ENCODE measurements at places on chromosomes 7 and 10.

DNA sequence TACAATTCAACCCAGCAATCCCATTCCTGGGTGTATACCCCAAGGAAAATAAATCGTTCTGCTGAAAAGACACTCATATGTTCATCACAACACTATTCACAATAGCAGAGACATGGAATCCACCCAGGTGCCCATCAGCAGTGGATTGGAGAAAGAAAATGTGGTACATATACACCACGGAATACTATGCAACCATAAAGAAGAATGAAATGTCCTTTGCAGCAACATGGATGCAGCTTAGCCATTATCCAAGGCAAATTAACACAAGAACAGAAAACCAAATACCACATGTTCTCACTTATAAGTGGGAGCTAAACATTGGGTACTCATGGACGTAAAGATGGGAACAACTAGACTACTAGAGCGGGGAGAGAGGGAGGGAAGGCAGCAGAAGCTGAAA lies 207.8 kb downstream of the GATA3 start:
- DNase-seq = no peak

GRCh38 chr10:35925493-35925892 lies 283.4 kb upstream of the FZD8 start:
- DNase-seq = no peak

DNA sequence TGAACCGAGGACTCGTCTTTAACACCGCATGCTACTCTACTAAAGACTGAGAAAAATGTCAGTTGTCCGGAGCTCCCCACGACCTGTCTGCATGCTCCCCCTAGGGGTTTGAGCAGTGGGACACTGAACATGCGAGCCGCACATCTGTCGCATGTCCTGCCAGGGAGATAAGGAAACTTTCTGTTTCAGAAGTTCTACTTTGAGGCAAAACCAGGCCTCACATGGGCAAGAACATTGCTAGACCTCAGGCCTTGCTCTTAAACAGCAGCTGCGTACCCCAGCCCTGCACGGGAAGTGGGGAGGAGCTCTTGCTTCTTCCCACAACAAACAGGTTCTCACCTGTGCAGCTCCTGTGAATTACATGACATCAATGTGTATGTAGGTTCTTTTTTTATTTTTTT lies 30.3 kb upstream of the HERPUD2 start:
- peak; percentile 8 for DNase-seq

GRCh38 chr10:85720931-85721590 lies 645.5 kb downstream of the GRID1 start:
- no peak for DNase-seq

GRCh38 chr7:4006687-4007086 lies 675.4 kb upstream of the FOXK1 start:
- no peak for DNase-seq

- no peak for DNase-seq
Measured at GRCh38 chr10:110533149-110533548, 34.3 kb upstream of the SMC3 start.

- DNase-seq = no peak
Measured at GRCh38 chr10:102804382-102805055, 32.7 kb downstream of the CYP17A1 start.

- DNase-seq = peak; percentile 77
Measured at GRCh38 chr7:100119970-100120732, 717 bp downstream of the CNPY4 start.

DNA sequence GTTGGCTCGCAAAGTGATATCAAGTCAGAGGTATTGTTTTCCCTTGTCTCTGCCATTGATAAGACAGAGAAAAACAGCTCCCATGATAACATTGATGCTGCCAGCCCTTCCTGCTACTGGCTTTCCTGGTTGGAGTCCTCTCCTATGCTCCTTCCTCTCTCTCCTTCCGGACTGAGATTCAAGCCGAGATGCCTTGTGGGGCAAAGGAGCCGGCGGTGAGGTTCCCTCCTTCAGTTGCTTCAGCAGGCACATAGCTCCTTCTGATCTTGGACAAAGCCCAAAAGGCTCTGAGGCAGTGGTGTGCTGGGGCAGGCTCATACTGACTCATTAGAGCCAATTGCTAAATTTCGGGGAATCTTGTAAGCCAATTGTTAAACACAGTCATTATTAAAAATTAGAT lies 8.8 kb upstream of the ZCCHC24 start:
- no peak for DNase-seq

DNA sequence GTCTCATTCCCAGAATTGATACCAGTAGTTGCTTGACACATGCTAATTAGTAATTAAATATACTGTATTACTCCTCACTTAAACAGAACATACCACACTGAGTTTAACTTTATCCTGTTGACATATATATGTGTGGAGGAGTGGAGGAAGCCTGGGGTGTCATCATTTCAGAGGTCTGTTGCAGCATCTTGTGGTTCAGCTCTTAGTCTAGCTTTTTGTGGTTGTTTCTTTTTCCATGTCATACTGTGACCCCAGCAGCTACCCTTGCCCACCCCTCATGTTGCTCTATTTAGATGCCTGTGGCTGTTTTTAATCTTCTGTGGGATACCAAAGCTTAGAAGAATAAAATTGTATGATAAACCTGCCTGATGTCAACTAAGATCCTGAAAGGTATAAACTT lies 875.4 kb downstream of the LRMDA start:
- DNase-seq = no peak

- DNase-seq = no peak
Measured at GRCh38 chr10:5423771-5424170, 11.4 kb downstream of the NET1 start.

DNA sequence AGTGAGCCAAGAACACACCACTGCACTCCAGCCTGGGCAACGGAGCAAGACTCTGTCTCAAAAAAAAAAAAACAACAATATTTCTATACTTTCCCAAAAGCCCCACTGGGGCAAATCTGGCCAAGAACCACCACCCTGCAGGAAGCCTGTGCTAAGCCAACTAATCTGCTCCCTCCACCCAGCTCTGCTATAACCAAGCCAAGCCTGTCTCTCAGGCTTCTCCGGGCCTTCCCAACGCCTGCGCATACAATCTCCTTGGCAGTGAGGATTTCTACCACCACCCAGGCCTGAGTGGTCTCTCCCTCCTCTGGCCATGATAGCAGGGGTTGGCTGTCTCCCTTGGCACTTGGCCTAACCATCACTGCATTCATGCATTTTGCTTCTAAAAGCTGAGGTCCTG lies 14.2 kb downstream of the DDX56 start:
- DNase-seq = no peak

DNA sequence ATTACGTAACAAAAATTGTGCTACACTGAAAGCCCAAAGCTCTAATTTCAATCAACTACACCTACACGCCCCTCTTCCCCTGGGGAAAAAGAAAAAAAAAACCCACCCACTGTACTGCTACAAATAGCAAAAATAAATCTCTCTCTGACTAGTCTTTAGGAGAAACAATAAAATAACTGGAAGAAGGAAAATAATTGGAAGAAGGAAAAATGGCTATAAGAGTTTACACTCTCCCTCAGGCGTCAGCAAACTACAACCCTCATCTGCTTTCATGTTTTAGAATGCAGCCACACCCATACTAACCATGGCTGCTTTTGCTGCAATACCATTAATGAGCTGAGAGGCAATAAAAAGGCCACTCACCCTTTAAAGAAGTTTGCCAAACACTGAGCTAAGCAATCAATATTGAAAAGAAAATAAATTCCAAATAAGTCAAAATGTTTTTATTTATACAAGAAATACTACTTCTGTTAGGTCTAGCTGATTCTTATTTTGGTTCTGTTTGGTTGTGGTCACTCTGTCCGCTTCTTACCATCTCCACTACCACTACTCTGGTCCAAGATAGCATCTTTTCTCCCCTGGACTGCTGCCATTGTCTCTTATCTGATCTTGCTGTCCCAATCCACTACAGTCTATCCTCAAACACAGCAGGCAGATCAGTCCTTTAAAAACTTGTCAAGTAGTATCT lies 3.8 kb downstream of the MINDY3 start:
- DNase-seq = peak; percentile 84

DNA sequence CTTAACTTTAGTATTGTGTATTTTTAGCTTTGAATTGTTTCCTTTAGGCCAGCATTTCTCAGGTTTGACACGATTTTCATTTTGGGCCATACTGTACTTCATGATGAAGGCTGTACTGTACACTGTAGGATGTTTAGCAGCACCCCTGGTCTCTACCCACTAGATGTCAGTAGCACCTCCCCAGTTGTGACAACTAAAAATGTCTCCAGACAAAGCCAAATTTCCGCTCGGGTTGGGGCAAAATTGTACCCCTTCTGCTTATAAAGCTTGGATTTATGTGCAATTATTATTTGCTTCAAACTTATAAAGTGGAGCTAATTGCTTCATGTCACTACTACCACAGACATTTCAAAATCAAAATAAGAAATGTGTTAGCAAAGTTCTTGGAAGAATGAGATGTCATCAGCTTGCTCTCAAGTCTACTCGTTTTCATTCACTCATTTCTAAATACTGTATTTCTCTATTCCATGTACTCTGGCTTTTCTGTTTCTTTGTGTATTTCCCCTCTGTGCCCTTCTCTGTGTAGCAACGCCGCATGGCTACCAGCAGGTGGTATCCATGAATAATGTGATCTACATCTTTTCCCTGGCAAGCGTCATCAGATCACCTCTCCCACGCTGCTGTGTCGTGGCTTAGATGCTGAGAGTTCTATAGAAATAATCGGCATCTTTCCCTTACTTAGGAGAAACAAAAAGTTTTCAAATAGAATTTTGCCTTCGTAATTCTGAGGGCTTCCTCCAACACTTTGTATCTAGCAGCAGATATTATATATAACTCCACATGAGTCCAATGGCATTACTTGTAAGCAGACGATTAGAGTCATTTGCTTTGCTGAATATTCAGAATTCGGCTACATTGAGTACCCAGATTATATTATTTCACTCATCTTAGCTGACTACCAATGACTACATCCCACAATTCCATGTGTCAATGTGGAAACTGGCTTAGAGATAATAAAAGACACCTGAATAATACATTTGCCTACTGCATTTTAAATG lies 47.8 kb upstream of the CALCR start:
- no peak for DNase-seq

- DNase-seq = no peak
Measured at GRCh38 chr10:34216348-34216945, 598.6 kb downstream of the PARD3 start.

Measured in erythroblast (primary cell).